ENCODE measurements at places on chromosomes 12 and 14.
A peak's percentile ranks its signal among the peaks of the same experiment; 100 is the strongest.

DNA sequence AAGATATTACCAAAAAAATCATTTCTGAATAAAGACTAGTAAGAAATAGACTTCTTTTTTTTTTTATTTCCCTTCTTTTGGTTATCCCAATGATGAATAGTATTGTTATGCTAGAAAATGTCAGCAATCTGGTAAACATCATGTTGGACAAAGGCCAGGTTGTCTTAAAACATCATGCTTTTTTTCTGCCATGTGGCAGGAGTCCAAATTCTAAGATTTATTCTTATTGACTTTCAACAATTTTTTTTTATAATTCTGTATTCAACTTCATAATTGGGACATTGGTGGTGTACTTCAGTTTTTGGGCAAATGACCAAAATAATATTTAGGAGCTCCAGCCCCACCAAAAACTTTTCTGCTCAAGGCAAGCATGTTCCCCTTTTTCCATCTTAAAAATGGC is 10.5 kb downstream of the DCN start:
- DNase-seq, result no peak

- no peak for DNase-seq
Observed at GRCh38 chr14:34365309-34365915, 96.6 kb downstream of the SPTSSA start.

- DNase-seq, result no peak
Observed at GRCh38 chr14:76486251-76486743, 110.4 kb downstream of the ESRRB start.

DNA sequence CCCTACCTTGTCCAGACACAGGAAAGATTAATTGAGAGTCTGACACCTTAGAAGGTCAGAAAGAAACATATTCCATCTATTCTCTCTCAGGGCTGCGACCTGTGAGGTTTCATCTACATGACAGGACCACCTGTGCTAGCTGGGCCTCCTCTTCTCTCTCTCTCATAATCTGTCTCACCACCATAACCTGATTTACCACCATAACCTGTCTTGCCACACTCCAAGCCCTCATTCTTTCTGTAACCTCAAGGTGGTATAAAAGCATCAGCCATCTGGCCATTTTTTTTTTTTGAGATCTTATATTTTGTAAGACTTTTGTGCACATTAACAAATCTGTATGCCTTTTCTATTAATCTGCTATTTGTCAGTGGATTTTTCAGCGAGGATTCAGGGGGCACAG is 75.5 kb downstream of the ACADS start:
- DNase-seq, result no peak

GRCh38 chr14:102187044-102187443 is 47.3 kb downstream of the WDR20 start:
- DNase-seq, result no peak

GRCh38 chr12:71536939-71537622 is 97.5 kb downstream of the LGR5 start:
- no peak for DNase-seq

DNA sequence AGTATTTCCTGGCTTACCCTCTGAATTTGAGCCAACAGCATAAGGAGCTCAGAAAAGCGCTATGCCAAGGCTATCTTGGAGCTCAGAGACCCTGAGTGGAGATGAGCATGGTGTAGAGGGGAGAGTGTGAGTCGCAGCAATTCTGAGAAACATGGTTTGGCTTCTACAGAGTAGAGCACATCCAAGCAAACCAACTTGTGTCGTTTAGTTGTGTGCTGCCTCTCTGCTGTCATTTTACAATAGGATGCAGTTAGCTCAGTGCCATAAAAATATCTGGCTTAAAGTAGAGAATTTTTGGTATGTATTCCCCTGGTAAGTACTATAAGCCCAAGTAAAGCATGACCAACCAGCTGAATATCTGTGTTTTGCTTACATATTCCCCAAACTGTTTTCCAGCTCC is 249.2 kb downstream of the TRHDE start:
- DNase-seq, result no peak

DNA sequence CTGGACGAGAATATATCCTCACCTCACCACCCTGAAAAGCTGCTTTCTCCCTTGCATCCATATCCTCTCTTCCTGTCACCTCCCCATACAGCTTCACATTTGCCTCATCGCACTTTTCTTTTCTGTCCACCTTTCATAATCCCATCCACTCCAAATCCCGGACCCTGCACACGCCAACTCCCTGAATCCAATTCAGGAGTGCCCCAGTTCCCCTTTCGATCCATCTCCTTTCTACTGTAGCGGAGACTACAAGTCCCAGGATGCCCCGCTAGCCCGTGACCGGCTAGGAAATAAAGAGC is 2.5 kb downstream of the TMEM253 start:
- DNase-seq, result no peak

GRCh38 chr14:90194706-90195105 is 61.6 kb upstream of the PSMC1 start:
- DNase-seq, result no peak

GRCh38 chr12:75938189-75938588 is 93.4 kb downstream of the PHLDA1 start:
- DNase-seq, result no peak

DNA sequence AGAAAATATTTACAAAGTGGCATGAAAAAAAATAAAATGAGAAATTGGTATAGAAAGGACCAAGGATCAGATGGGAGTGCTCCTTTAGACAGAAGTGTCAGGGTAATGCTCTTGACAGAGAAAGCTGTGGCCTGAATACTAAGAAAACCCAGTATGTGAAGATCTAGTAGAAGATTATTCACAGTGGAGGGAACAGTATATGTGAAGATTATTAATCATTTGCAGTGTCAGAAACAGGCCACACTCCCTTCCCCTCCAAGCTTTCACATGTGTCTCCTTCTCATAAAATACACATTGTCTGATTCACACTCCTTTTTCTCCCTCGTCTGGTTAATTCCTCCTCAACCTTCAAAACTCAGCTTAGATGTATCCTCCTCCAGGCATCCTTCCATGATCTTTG is 41.3 kb downstream of the CAPS2 start:
- DNase-seq, result no peak

GRCh38 chr12:116710370-116711150 is 27.3 kb downstream of the SPRING1 start:
- DNase-seq, result no peak

DNA sequence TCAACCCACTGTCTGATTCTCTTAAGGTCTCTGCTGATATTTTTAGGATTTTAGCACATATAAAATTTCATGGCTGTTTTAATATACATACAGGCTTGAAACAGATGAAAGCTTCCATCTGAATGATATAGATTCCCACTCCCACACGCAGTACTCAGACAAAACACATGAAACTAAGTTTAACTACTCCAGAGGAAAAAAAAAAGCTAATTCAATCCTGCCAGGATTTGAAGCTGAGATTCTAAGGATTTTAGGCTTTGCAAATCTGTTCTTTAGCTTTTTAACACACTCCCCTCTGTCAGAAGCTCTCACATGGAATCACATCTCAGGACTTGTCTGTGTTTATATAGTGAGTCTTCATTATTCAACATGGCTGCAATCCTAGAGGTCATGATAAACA is 217.3 kb downstream of the BCAT1 start:
- no peak for DNase-seq

DNA sequence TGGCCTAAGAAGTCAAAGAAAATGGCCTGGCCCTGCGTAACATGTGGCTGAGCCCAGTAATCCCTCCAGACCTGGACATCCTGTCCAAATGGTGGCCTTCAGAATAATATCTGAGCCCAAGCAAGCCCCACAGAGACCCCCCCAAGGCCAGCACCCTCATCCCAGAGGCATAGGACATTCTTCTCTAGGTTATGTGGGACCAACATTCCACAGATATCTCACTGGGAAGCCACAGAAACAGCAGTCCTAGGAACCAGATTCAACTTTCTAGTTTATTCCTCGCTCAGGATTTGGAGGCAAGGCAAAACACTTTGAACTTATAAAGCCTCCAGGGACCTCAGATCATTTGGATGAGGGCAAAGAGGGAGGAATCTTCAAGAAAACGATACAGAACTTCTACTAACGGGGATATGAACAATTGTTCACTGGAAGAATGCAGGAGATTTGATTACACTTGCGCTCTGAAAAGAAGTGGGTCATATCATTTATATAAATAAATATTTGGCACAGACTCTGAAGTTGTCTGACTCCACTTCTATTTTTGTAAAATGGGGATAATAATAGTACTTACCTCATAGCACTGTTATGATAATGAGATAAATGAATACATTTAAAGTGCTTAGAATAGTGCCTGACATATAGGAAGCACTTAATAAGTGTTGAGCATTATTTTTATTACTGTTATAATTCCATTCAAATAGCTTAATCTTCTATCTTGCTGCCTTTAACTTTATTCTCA is 171.5 kb downstream of the NUAK1 start:
- no peak for DNase-seq

DNA sequence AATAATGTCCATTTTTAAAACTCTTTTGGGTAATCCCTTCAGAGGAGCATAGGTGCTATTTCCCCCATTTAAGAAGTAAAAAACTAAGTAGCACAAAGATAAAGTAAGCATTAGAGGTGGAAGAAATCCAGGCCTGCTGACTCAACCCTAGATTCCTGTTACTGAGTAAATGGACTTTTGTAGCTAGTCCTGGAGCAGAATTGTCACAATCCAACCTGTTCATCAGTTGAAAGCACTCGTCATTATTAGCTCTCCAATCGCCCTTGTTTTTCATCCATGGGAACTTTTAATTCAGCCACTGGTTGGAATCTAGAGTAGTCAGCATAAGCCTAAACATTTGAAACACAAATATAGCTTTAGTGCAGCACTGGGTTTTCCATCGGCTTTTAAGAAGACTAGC is 139.5 kb upstream of the AMIGO2 start:
- DNase-seq, result no peak

GRCh38 chr12:95215949-95216348 is 1.3 kb downstream of the FGD6 start:
- DNase-seq, result no peak

DNA sequence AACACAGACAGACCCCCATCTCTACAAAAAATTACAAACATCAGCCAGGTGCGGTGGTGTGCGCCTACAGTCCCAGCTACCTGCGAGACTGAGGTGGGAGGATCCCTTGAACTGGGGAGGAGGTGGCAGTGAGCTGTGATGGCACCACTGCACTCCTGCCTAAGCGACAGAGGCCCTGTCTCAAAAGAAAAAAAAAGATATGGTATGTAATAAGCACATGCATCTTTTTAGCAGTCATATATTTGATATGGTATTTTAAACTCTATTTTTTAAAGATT is 7.2 kb downstream of the SLC15A4 start:
- no peak for DNase-seq

DNA sequence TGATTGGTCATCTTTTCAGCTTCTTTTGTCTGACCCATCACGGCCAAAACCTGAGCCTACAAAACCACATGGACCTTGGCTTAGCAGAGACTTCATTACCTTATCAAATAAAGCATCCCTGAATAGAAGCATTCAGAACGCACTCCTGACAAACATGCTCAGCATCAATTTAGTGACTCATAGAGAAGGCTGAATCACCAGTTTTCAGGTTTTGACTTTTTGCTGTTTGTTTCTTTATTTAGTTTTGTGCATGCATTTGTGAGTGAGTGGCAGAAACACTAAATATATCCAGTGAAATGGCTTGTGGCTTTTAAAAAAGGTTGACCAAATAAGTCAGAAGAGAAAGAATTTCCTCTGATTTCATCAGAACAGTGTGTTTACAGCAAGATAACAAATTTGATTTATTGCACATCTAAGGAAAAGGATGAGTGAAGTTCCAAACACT is 19.0 kb upstream of the OVCH1 start:
- no peak for DNase-seq

DNA sequence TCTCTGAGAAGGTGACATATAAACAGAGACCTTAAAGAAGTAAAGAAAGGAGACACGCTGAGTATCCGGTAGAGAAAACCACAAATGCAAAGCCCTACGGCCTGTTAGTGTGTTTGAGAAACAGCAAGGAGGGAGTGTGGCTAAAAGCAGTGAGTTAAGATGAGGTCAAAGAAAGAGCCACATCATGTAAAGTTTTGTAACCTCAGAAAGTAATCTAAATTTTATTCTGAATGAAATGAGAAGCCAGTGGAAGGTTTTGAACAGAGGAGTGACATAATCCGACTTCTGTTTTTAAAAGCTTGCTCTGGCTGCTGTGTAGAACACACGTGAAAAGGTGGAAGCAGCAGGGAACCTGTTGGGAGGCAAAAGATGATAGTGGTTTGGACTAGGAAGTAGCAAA is 32.6 kb downstream of the PPP2R5E start:
- no peak for DNase-seq

GRCh38 chr12:57621497-57622292 is 10.5 kb downstream of the ARHGEF25 start:
- DNase-seq, result peak; percentile 100

GRCh38 chr12:119990382-119990874 is 1.4 kb downstream of the BICDL1 start:
- DNase-seq, result no peak

DNA sequence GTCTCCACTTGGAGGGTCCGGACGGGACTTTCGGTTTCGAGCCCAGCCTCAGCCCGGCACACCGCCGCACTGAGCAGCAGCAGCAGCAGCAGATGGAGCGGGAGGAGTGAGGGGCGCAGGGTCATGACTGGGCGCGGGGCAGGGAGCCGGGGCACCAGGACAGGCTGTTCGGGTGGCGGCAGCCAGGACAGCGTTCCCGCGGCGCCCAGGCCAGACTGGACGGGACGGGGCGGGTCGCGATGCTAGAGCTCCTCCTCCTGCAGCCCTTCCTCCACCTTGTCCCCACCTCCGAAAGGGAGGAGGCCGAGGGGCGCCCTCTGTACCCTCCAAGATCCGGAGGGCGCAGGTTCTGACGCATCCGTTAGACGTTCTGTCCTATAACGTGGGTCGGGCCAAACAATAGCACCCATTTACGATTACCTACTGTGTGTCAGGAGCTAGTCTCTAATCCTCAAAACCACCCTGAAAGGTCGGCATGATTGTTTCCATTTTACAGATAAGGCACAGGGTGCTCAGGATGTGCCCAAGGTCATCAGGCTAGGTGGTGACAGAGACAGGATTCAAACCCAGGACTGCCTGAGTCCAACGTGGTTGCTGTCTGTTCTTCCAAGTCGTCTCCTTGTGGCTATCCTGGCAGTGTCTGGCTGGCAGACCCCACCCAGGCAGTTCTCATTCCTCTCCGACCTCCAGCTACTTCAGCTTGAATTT is at the start of gene FKBP11:
Gene FKBP11 (minus strand): TSS at position 189 of the 708 bp plus-strand sequence. CDS start 64 bp downstream, at position 125.
- DNase-seq, result no peak

DNA sequence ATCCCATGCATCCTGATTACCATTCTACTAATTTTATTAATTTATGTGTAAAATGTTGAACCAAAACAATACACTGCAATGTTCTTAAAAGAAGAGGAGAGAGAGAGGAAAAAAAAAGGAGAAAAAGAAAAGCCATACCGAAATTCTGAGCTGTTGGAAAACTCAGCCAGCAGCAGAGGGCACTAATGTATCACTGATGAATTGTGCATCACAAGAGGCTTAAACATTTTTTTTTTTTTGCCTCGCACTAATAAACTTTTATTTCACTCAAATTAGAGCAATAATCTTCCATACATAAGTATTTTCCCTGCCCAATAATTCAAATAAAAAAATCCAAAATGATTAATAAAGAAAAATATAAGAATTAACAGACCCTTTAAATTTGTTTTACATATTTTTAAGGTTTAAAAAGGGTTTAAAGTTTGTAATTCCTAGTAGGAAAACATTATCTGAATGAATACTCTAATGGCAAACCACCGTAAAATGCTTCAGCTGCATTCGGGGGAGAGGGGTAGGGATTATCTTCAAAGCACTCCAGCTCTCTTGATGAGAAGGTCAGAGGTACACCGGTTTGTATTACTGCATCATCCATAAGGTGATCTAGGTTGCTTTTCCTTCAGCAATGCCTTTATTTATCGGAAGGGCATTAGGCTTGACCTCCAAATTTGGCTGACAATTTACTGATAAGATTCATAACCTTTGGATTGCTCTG is 41.9 kb downstream of the ATP23 start:
- DNase-seq, result no peak

Data from T1000 (cell line).